ENCODE measurements at places on chromosomes 6 and 20.
A peak's percentile ranks its signal among the peaks of the same experiment; 100 is the strongest.

GRCh38 chr6:150722614-150723344 is 123.1 kb downstream of the PLEKHG1 start:
- no peak for DNase-seq

GRCh38 chr6:104019075-104019753 is 840.5 kb downstream of the HACE1 start:
- no peak for DNase-seq

GRCh38 chr6:167572106-167572505 is 247.2 kb downstream of the TTLL2 start:
- no peak for DNase-seq

GRCh38 chr20:22626496-22626895 is 42.1 kb upstream of the FOXA2 start:
- no peak for DNase-seq

DNA sequence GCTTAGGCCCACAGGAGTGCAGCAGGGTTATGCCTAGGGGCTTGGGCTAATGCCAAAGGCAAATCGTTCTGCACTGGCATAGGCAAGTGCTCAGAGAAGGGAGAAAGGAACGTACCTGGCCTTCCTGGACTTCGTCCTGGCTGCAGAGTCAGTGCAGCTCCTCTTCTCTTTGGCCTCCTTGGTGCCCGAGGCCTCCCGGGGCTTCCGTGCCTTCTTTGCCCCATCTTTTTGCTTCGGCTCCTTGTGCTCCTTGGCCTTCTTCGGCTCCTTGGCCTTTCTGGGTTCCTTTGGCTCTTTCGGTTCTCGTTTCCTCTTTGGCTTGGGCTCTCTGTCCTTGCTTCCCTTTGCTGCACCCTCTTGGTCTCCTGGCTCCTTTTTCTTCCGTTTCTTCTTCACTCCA is 85.2 kb downstream of the CHD6 start:
- DNase-seq = no peak

GRCh38 chr20:52688345-52688744 is 283.8 kb upstream of the TSHZ2 start:
- DNase-seq = no peak

DNA sequence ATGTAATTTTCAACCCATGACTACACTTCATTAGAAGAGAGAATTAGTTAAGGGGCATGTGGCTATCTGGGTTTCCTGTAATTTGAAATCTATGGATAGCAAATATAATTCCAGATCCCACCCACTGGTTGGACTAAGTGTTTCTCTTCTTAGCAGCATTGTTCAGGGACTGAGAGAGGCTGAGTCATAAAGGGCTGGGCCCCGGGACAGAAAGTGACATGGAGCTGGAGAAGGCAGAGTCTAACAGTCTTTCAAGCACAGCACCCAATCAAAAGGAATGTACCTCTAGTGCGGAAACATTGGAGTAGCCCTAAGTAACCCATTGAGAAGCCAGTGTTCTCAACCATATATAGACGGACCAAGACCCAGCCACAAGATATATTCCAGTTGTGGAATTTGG is 363.9 kb downstream of the DHX35 start:
- DNase-seq = no peak

DNA sequence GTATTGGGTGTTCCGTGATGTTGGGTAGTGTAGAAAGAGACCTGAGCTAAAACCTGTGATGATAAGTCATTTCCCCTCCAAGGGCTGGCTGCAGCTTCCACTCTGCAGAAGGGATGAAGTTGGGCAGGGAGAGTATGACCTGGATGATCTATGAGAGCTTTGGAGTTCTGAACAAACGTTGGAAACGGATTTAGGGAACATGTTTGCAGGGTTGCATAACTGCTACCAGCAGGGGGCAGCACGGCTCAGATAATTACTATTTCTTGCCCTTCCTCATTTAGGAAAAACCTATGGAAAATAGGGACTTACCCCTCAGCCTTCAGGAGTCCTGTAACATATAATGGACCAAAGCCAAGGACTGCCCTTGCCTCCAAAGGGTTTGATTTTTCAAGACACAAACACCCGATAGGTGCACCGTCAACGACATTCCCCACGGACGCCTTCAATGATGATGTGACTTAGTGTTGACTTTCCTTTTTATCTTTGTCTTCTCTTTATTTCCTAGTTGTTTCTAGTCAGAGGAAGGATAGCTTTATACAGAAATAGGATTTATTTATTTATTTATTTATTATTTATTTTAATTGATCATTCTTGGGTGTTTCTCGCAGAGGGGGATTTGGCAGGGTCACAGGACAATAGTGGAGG is 164.9 kb upstream of the SASH1 start:
- DNase-seq = no peak

- DNase-seq = no peak
These were observed 23.0 kb upstream of the NAA20 start for GRCh38 chr20:19993958-19994669.

GRCh38 chr6:129525055-129525454 is 184.9 kb downstream of the ARHGAP18 start:
- no peak for DNase-seq

DNA sequence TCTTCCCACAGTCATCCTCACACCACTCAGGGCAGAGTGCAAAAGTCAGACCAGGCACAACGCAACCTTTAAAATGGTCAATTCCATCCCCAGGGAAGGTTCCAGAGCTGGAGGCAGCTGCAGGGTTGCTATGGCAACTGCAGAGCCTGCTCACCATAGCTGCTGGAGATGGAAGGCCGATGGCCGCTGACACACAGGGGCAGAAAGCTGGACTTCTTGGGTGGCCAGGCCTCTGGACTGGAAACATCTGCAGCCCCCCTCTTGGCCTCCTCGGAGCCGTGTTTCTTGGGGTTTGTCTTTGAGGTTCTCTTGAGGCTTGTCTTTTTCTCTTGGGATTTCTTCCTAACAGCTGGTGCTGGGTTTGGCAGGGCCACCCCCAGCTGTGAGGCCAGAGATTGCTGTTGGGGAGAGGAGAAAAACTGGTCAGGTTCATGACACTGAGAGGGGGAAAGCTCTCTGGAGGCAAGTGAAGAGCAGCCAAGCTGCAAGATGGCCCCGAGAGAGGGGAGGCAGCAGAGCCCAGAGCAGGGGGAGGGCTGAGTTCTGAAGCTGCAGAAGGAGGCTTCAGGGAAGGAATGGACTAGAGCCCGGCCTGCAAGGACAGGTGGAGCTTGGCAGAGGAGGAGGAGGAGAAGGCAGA is 10.2 kb downstream of the BNIP5 start:
- no peak for DNase-seq

- DNase-seq = no peak
These were observed 151.5 kb upstream of the STMND1 start for GRCh38 chr6:16950302-16950701.

DNA sequence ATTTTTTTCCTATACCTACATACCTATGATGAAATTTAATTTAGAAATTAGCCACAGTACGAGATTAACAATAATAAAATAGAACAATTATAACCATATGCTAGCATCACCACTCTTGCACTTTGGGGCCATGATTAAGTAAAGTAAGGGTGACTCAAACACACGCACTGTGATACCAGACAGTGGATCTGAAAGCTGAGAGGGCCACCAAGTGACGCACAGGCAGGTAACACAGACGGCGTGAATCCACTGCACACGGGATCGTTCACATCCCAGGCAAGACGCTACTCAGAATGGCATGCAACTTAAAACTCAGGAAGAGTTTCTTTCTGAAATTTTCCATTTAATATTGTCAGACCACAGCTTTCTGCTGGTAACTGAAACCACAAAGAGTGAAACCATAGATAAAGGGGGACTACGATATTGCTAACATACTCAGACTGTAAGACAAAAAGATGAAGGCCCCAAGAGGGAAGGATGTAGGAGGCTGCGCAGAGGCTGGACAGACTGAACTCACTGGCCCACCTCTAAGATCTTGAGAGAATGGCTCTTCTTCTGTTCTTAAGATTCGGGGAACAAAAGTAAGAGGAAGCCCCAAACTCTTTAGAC is 17.9 kb downstream of the RRBP1 start:
- no peak for DNase-seq

GRCh38 chr20:16747291-16747811 is 807 bp upstream of the OTOR start:
- no peak for DNase-seq

- no peak for DNase-seq
These were observed 214.4 kb upstream of the KCNG1 start for GRCh38 chr20:51237278-51237677.

DNA sequence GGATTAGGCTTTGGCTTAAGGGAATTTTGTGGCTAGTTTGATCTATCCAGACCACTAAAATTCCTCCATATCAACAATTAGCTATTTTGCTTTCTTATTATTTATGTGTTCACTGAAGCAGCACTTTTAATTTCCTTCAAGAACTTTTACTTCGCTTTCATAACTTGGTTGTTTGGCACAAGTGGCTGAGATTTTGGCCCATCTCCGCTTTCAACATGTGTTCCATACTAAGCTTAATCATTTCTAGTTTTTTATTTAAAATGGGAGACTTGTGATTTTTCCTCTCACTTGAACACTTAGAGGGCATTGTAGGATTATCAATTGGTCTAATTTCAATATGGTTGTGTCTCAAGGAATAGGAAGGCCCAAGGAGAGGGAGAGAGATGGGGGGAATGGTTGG is 102.4 kb upstream of the HSF2 start:
- no peak for DNase-seq

DNA sequence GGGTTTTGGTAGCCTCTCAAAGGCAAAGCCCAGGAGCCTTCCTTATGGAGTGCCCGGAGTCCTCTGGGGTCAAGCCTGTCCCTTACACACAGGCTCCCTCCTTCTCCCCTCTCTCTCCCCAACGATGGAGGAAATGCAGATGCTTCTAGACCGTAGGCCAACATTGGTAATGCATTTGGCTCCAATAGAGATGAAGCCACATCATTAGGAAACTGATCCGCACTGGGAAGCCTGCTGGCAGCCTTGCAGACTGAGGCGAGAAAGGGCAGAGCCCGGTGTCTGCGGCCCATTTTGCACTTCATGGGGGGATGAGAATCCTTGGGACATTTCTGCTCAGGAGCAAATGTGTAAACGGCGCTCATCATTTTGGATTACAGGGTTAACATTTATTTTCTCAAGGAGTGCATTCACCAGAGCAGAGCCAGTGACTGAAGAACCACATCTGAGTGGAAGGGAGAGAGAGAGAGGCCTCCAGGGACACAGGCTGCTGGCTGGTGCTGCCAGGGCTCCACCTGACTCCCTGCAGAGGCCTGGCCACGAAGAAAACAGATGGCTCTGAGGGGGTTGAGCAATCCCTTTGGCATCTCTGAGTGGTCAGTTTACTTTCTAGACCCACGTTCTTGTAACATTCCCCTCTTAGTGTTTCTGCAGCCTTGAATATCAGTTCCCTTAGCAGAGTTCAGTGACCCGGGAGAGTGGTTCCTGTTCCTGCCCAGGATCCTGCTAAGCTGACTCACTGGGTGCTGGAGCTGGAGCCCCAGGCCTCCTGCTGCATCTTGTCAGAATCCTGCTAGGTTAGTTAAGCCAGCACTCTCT is 4.4 kb upstream of the CST3 start:
- DNase-seq = no peak

- no peak for DNase-seq
These were observed 50.6 kb upstream of the FBXO30 start for GRCh38 chr6:145865175-145865574.

DNA sequence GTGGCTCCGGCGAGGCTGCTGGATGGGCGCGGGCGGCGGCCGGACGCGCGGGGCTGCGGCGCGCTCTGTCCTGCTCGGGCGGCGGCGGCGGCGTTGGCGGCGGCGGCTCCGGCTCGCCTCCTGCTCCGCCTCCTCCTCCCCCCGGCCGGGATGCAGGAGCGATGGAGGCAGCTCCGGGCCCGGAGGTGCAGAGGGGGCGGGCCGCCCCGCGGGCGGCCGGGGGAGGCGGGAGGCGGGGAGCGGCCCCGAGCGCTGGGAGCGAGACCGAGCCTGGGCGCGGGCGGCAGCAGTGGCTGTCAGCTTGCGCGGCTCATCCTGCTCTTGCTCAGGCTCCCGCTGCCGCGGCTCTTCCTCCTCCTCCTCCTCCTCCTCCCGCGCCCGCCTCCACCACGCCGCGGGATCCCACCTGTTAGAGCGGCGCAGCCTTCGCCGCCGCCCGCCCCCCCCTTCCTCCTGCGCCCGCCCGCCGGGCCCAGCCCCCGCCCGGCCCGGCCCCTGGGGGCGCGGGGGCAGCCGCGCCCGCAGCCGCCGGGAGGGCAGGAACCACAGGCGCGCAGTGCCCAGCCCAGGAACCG is at the start of gene NOL4L:
Gene NOL4L, minus strand, starts transcription at position 323 of the 575 bp plus-strand sequence. CDS start 443 bp downstream, outside the sequence.
- peak; percentile 34 for DNase-seq

DNA sequence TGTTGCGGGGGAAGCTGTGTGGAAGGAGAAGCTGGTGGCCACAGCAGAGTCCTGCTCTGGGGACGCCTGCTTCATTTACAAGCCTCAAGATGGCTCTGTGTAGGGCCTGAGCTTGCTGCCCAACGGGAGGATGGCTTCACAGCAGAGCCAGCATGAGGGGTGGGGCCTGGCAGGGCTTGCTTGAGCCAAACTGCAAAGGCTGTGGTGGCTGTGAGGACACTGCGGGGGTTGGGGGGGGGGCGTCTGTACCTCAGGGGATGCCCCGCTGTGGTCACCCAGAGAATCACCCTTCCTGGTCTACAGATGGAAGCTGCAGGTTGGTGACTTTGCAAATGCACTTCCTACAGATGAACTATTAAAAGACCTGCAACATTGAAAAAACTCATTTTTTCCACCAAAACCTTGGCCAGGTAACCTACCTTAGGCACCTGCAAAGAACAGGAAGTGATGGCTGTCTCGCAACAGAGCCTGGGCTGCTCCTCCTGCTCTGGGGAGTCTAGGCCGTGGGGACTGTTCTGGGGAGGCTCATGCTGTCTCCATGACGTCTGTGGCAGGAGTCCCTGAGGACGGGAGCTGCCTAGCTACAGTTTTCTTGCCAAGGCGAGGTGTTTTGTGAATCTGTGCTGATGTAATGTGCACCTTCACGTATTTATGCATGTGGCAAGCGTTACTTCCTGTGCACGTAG is 7.3 kb downstream of the NPBWR2 start:
- DNase-seq = no peak

DNA sequence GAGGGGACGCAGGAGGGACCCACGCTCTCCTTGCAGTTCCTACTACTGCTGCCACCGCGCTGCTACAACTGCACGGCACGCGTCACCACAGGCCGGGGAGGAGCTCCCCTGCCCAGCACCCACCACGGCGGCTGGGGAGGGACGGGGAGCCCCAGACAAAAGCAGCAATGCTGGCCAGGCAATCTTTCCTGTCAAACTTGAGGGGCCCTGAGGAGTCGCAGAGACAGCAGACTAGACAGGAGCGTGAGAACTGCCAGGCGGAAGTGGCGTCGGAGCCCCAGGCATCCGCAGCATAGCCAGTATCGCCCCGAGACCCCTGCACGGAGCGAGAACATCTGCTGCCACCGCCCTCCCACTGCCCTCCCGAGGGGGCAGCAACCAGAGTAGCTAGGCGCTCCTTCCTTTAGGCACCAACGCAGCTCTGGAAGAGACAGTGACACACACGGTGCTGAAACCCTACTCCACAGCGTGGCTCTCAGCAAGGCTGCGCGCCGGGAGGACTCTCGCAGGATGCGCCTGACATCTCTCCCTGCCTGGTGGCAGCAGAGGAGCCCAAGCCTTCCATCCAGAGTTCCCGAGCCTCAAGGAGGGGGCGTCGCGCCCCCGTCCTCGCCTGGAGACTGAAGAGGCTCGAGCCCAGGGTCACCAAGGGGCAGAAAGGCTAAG is 2.2 kb downstream of the TAF4 start:
- no peak for DNase-seq

- DNase-seq = no peak
These were observed 38.1 kb downstream of the IYD start for GRCh38 chr6:150406948-150407347.
